Hematopoietic multipotent progenitor cell treated with erythropoietin and hydrocortisone succinate and interleukin-3 and kit ligand, for 17 days (in vitro differentiated cells): ENCODE measurements at places on chromosomes 6 and 20.

DNA sequence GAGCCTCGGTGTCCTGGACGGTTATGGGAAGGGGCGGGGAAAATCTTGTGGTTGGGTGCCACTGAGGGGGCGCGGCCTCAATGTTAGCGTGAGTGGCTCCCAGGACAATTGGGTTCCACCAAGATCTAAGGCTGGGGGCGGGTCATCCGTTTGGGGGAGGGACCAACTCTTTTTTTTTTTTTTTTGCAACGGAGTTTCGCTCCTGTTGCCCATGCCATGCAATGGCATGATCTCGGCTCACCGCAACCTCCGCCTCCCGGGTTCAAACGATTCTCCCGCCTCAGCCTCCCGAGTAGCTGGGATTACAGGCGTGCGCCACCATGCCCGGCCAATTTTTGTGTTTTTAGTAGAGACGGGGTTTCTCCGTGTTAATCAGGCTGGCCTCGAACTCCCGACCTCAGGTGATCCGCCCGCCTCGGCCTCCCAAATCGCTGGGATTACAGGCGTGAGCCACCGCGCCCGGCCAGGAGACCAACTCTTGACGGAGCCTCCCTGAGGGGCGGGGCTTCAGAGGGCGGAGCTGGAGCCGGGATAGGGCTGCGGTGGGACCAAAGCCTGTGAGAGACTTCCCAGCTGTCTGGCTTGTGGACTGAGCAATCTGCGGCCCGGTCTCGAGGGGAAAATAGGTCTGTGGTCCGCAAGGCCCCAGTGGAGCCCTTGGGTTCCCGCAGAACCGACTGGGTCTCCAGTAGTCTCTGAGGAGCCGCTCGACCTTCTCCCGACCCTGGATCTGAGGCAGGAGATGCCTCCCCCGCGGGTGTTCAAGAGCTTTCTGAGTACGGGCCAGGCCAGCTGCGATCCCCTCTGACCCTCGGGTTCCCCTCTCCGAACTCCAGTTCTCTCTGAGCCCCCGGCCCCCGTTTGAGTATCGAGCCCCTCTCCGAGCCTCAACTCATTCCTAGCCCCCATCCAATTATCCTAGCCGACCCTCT is 1.1 kb downstream of the SPAG4 start:
- peak; percentile 81 for DNase-seq

DNA sequence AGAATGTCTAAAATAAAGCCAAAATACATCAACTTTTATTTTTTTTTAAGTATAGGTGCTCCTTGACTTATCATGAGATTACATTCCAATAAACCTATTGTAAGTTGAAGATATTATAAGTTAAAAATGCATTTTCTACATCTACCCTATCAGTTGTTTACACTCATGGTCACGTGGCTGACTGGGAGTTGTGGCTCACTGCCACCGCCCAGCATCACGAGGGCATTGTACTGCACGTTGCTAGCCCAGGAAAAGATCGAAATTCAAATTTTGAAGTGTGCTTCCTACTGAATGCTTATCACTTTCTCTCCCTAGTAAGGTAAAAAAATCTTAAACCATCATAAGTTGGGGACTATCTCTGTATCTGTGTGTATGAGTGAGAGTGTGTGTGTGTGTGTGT is 126.6 kb upstream of the RIN2 start:
- no peak for DNase-seq

GRCh38 chr20:46757754-46758678 is 48.6 kb downstream of the SLC2A10 start:
- peak; percentile 53 for DNase-seq

GRCh38 chr20:58518387-58518786 is 3.2 kb upstream of the APCDD1L start:
- DNase-seq: no peak

DNA sequence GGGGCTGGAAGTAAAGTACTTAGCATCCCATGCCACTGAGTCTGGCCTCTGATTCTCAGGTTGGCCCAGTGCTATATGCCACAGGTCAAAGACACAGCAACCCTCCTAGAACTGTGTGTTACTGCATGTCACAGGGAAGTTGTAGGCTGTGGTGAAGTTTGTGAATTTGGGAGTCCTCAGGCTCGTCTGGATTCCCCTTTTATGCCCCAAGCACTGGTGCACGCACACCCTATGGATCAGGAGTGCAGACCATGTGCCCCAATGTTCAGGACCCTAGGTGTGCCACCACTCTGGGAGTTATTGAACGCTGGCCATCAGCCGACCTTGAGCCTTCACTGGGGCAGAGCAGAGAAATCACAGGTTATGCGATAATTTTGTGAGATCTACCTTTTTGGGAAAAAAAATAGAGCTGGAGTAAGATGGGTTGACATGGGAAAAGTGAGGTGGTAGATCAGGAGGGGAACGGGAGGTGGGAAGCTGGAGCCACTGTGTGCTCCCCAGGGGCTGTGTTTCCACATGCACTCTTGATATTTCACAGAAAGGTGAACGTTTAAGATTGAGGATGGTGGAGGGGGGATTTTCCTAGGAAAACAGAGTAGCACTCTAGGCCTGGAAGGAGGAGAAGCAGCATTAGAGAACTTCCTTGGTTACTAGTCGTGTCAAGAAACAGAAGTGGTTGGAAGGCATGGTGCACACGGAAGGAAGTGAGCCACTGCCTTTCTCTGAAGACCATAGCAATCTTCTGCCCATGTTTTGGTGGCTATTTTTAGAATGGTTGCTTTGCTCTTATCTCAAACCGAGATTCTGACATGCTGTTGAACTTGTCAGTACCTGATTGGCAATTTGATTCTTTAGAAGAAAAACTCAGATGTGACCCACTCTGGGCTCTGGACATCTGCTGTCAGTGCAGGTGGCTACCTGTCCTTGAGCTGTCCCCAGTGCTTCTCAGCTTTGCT is 44.1 kb downstream of the DUSP22 start:
- no peak for DNase-seq

- DNase-seq: no peak
Observed at GRCh38 chr20:46365487-46366220, 40.8 kb downstream of the ELMO2 start.
